AG08395 (cell line): ENCODE measurements at places on chromosomes 1 and 21.

- no peak for DNase-seq
These were observed 67.0 kb downstream of the PIK3R3 start for GRCh38 chr1:46065405-46065804.

DNA sequence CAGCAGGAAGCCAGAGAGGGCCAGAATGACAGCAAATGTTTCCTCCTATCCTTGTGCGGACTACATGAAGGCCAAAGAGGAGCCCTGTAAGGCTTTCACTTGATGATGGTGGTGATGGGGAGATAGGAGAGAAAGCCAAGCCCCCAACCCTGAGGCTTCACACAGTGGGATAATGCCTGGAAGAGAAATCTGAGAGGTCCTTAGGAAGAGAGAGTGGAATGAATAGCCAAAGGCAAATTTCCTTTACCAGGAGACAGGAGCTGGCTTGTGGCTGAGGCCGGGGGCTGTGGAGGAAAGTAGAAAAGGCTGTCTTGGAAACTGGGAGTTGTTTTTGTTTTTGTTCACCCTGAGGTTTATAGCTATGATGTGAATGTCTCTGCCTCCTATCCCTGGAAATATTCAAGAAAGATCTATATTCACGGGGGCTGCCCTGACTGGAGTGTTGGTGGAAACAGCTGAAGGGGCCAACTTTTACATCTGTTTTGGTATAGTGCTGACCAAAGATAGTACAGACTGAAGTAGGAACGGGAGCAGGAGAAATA, 13.0 kb upstream of the RNF19B start:
- no peak for DNase-seq

- no peak for DNase-seq
These were observed 53.1 kb upstream of the ATF3 start for GRCh38 chr1:212555426-212555825.

GRCh38 chr1:160799641-160800040, 3.7 kb downstream of the LY9 start:
- no peak for DNase-seq

DNA sequence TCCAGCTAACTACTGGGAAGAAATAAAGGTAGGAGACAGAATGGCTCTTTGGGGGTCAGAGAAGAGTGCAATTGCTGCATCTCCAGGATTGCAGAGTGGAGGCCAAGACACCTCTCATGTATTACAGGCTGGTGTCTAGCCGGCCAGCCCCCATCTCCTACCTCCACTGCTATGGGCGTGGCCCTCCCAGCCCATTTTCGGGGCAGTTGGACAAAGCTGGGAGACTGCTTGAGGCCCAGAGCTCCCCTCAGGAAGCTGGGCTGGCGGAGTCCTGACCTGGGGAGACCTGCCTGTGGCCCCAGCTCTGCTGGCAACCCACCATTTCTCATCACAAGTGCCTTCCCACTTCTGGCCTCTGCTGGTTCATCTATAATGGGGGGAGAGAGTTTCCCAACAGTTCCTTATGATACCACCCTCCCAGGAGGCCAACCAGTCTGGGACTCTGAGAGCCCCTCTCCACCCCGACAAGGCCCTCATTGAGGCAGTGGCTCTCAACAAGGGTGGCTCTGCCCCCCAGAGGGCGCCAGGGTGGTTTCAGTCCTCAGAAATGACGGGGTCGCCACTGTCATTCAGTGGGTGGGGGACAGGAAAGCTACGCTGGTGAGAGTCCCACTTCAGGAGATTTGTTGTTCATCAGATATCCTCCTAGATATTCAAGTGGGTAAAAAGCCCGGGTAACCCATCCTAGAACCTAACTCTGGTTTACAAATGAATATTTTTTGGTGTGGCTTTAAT, 11.5 kb downstream of the RAP1GAP start:
- DNase-seq: no peak
